GM23338 (cell line): ENCODE measurements at places on chromosomes 7 and 10. TPM values are rescaled to one million over a fixed set of nuclear protein-coding genes. Genes with fewer than 3 reads are reported as not detected.

DNA sequence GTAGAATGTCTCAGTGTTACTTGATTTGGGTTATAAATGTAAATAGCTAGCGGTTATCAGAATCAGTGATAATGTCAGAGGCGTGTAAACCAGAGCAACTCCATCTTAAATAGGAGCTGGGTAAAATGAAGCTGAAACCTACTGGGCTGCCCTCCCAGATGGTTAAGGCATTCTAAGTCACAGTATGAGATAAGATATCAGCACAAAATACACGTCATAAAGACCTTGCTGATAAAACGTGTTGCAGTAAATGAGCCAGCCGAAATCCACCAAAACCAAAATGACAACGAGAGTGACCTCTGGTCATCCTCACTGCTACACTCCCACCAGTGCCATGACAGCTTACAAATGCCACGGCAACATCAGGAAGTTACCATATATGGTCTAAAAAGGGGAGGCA is 172.3 kb downstream of the CHRM2 start:
- no peak for DNase-seq
- H3K4me1 ChIP-seq = no peaks in the 10 kb centered on the region; the same call in 1 of the 2 replicates
- H3K36me3 ChIP-seq = no peaks in the 10 kb centered on the region

The SPDYE16 gene
- not detected in 2 replicates for total RNA-seq

GRCh38 chr10:128519581-128519980 is 393.4 kb upstream of the MKI67 start:
- no peak overlapping the region for H3K4me3 ChIP-seq
- no peak overlapping the region for H3K27ac ChIP-seq
- no peak for DNase-seq
- H3K4me1 ChIP-seq = no peaks in the 10 kb centered on the region

GRCh38 chr7:28062197-28062991 is 118.2 kb downstream of the JAZF1 start:
- no peak overlapping the region for H3K4me3 ChIP-seq
- peaks cover 45% of the 10 kb centered on the region for H3K4me1 ChIP-seq
- DNase-seq = peak; percentile 93
- peak overlapping the region; percentile 48 for H3K27ac ChIP-seq
- H3K36me3 ChIP-seq = no peaks in the 10 kb centered on the region
- H3K27me3 ChIP-seq = no peaks in the 10 kb centered on the region

The CYP3A5 gene
- total RNA-seq = not detected in 2 replicates

DNA sequence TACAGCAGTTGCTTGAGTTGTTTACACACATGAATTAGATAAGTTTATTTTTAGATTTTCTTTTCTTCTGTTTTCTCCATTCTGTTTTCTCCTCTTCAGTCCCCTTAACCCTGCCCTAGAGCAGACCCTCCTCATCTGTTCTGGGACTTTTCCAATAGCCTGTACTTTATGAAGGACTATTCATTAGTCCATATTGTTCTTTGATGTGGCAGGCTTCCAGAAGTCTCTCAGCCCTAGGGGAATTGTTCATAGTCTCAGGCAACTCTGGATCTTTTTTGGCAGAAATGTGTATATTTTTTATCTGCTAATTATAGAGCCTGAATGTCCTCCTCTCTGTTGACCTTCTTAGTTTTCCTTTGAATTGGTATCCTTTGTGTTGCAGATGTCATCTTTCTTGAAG is 25.4 kb downstream of the KAT6B start:
- H3K27me3 ChIP-seq = no peaks in the 10 kb centered on the region
- H3K27ac ChIP-seq = no peak overlapping the region
- no peak for DNase-seq
- peaks cover 21% of the 10 kb centered on the region for H3K4me1 ChIP-seq
- H3K36me3 ChIP-seq = no peaks in the 10 kb centered on the region

GRCh38 chr7:98763441-98763840 is 106.4 kb downstream of the TMEM130 start:
- no peaks in the 10 kb centered on the region for H3K4me1 ChIP-seq
- no peak for DNase-seq
- H3K27ac ChIP-seq = no peak overlapping the region
- no peak overlapping the region for H3K4me3 ChIP-seq
- H3K27me3 ChIP-seq = no peaks in the 10 kb centered on the region

The SFTPA2 gene
- not detected in 2 replicates for total RNA-seq

The PIK3AP1 gene
- 2.3 and 2.4 TPM in 2 replicates for total RNA-seq

DNA sequence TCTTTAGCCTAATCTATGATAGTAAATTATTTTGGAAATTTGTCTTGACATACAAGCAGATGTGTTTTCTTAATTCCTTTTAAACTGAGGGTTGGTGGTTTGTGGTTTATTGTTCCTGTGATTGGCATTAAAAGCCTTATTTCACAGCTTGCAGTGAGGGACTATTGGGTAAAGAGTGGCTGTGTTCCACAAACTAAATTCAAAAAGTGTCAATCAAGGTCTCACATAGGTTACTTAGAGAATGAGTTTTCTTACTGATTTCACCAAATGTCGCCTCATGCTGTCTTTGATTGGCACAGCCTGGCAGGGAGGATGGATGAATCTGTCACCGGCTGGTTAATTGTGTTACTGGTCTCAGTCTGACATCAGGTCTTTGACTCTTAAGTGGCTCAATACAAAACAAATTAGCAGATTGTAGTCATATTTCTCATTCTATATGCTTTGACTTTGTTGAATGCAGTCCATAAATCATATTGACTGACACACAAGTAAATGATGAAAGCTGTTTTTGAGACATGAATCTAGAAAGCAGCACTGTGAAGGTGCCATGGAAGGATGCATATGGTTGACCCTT is 66.8 kb upstream of the CYP26C1 start:
- no peak for DNase-seq
- no peaks in the 10 kb centered on the region for H3K36me3 ChIP-seq
- H3K27ac ChIP-seq = no peak overlapping the region
- H3K4me1 ChIP-seq = peaks cover 32% of the 10 kb centered on the region
- no peaks in the 10 kb centered on the region for H3K27me3 ChIP-seq

The ICA1 gene
- total RNA-seq = 37.3 and 45.2 TPM in 2 replicates

- DNase-seq = no peak
- H3K27ac ChIP-seq = no peak overlapping the region
- H3K4me3 ChIP-seq = no peak overlapping the region
Observed at GRCh38 chr10:44426247-44427034, 41.5 kb upstream of the CXCL12 start.

DNA sequence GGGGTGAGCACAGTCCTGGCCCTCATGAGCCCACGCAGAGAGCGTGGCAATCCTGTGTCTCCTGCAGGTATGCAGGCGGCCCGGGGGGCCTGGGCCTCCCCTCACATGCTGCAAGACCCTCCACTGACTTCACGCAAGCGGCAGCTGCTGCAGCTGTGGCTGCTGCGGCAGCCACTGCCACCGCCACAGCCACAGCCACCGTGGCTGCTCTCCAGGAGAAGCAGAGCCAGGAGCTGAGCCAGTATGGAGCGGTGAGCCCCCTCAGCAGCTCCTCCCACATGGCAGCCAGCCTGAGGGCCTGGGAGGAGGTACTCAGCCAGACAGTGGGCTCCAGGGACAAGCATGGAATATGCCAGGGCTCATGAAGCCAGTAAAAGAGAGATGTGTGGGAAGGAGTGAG is 8.7 kb downstream of the ZMIZ2 start:
- DNase-seq = no peak
- H3K27me3 ChIP-seq = no peaks in the 10 kb centered on the region
- H3K36me3 ChIP-seq = no peaks in the 10 kb centered on the region
- no peaks in the 10 kb centered on the region for H3K4me1 ChIP-seq
- H3K4me3 ChIP-seq = no peak overlapping the region

DNA sequence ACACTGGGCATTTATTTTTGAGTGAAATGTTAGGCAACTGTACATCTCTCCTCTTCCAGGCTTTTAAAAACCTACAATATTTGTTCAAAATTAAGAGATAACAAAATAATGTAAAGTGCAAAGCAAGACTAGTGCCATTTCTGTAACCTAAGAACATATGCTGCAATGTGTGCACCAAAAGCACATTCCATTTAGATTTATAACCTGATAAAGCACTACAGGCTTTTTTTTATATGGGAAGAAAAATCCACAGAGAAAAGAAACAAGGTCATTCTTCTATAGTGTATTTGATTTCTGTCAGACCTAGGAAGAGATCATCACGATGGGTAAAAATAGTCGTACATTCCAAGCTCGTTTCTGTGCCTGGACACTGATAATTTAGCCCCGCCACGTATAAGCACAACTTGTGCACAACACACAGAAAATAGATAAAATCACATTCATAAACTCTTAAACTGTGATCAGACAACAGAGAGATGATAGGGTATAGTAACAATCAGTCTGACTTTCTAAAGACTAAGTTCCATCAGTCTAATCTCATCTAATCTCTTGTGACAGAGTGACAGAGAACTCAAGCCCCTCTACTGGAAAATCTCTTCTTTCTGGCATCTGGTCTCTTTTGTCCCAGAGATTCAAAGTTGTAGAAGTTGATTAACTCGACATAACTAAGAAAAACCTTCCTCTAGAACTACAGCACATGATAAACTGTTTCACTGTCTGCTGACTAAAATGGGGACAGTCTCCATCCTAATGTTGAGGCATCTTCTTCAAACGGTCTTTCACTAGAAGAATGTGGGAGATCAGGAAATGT is 6.7 kb downstream of the LAMB1 start:
- DNase-seq = no peak
- no peak overlapping the region for H3K4me3 ChIP-seq
- H3K27me3 ChIP-seq = peaks cover 9% of the 10 kb centered on the region
- peaks cover 4% of the 10 kb centered on the region for H3K36me3 ChIP-seq
- peaks cover 30% of the 10 kb centered on the region for H3K4me1 ChIP-seq

DNA sequence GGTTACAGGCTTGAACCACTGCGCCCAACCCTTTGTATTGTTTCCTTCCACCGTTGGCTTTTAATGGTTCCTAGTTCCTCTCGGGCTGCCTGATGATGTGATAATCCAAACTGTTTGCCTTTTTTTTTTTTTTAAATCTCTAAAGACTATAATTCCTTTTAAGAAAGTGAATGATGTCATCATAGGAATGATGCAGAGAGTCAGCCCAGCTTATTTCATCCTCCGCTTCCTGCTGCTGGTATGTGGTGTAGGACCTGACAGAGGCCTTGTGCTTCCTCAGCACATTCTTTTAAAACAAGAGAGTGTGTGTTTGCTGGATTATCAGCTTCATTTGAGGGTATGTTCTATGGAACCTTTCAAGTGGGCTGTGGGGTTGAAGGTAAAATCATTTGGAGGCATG is 241.4 kb downstream of the LRMDA start:
- no peak overlapping the region for H3K4me3 ChIP-seq
- no peaks in the 10 kb centered on the region for H3K4me1 ChIP-seq
- no peaks in the 10 kb centered on the region for H3K36me3 ChIP-seq
- H3K27ac ChIP-seq = no peak overlapping the region
- DNase-seq = no peak

The UCMA gene
- 8.6 and 12.7 TPM in 2 replicates for total RNA-seq

DNA sequence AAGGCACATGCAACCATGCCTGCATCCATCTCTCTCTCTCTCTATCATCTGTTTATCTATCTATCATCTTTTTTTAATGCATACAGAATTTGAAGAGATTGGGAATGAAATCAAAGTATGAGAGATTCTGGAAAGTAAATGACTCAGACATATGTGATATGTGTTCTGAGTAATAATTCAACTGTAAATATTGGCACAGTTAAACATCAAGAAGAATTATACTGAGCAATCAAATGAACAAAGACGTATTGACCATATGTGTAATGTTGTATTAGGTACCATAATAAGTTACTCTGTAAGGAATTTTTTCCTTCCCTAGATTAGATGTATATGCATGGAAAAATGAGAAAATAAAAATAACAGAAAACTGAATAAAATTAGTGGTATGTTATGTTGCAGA is 108.3 kb downstream of the SUGCT start:
- DNase-seq = no peak
- H3K36me3 ChIP-seq = no peaks in the 10 kb centered on the region
- H3K4me1 ChIP-seq = no peaks in the 10 kb centered on the region
- no peaks in the 10 kb centered on the region for H3K27me3 ChIP-seq

DNA sequence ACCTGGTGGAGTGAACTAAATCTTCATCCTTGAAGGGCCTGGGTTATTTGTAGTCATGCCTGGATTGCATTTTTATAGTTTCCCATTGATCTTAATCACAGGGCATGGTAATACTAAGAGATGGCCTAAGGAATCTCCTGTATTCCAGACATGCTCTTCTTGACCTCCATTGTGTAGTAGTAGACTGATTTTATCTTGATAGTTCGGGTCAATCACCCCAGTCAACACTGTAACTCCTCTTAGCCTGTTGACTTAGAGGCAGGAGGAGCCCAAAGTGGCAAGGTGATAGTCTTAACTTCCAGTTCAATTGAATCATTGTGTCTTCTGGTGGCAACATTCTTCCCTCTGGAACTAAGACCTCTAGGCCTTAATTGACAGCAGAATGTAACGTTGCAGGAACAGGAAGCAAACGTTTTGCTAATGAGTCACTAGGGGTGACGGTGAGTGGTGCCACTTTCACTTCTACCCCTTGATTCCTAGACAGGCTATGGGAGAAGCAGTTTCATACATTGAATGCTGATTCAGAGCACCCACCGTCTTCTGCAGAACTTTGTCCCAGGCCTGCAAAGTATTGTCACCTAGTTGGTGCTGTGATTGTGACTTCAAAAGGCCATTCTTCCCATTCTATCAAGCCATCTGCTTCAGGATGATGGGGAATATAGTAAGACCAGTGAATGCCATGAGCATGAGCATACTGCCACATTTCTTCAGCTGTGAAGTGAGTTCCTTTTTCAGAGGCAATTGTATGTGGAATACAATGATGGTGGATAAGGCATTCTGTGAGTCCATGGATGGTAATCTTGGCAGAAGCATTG is 24.0 kb upstream of the PAPSS2 start:
- DNase-seq = no peak
- H3K36me3 ChIP-seq = no peaks in the 10 kb centered on the region
- H3K4me1 ChIP-seq = peaks cover 8% of the 10 kb centered on the region; the same call in 1 of the 2 replicates
- no peaks in the 10 kb centered on the region for H3K27me3 ChIP-seq
- H3K27ac ChIP-seq = no peak overlapping the region
- H3K4me3 ChIP-seq = no peak overlapping the region

DNA sequence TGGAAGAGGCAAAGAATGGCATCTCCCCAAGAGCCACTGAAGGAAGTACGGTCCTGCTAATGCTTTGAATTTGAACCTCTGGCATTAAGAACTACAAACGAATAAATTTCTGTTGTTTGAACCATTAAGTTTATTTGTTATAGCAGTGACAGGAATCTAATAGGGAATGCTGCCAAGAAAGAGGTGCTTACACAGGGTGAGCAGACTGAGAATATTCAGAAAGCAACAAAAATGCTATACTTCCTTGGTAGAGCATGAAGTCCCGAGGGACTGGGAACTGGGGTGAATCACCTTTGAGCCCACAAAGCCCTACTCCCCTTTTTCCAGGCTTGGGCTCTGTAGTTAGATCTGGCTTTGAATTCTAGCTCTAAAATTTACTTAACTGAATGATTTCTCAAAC is 45.0 kb downstream of the PANK1 start:
- H3K4me3 ChIP-seq = no peak overlapping the region
- 0 out of 2 replicates have a peak overlapping the region, but pooled peaks have one; percentile 12 for H3K27ac ChIP-seq
- no peaks in the 10 kb centered on the region for H3K27me3 ChIP-seq
- H3K36me3 ChIP-seq = peaks cover 9% of the 10 kb centered on the region; the same call in 1 of the 2 replicates

DNA sequence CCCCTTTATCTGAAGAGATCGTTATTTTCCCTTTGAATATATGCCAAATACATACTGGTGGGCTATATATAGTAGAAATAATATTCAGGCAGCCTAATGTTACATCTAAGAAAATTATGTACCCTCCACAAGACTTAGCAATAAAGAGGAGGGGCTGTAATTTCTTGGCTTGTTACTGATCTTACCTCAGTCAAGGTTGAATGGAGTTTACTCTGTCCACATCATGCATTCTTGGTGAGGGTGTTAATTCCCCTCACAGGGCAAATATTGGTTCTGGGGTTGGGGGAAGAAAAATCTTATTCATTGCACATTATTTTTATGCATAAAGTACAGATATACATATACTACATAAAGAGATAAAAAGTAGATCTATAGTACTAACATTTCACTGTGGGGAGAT is 145.8 kb upstream of the ANK3 start:
- H3K27ac ChIP-seq = no peak overlapping the region
- no peak for DNase-seq
- no peak overlapping the region for H3K4me3 ChIP-seq
- H3K27me3 ChIP-seq = no peaks in the 10 kb centered on the region
- no peaks in the 10 kb centered on the region for H3K4me1 ChIP-seq
- H3K36me3 ChIP-seq = no peaks in the 10 kb centered on the region
